NCI-H2029 treated with DMSO at 0.1 percent for 48 hours (cell line): ENCODE measurements at places on chromosomes 6 and 20.

- no peak for DNase-seq
Observed at GRCh38 chr6:161630674-161631073, 356.8 kb upstream of the AGPAT4 start.

- DNase-seq: no peak
Observed at GRCh38 chr6:39753725-39754045, 28.5 kb upstream of the KIF6 start.

DNA sequence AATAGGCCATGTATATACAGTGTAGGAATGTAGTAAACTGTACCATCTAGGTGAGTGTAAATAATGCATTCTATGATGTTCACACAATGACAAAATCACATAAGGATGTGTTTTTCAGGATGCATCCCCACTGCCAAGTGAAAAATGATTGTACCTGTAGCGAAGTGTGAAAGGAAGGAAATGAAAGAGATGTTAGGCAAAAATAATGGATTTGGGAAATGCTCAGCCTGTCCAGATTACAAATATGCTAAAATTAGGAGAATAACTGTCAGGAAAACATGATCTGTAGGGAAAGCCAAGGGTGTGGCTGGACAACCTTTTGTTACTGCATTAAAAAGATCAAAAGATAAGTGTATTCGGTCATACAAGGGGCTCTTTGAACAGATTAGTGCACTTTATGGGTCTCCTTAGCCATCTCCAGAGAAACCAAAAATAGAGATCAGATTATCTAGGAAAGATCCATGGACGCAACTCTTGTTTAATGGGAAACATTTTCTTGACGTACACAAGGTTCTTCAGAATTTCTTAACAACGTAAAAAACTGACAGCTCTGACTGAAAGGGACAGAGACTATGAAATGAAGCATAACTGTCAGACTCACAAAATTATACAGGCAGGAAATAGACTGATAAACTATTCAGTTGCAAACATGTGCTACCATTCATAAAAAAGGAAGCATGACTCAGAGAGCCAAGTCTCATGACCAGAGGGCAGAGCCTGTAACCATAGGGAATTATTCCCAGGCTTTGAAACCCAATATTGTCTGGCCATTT lies 253.6 kb upstream of the RAB32 start:
- no peak for DNase-seq

GRCh38 chr6:40413239-40413638 lies 173.9 kb downstream of the LRFN2 start:
- no peak for DNase-seq

GRCh38 chr20:50601511-50602431 lies 89.6 kb downstream of the RIPOR3 start:
- DNase-seq: no peak

- no peak for DNase-seq
Observed at GRCh38 chr6:14763616-14764015, 482.3 kb upstream of the JARID2 start.

GRCh38 chr6:51738614-51739013 lies 348.8 kb downstream of the PKHD1 start:
- DNase-seq: no peak

- no peak for DNase-seq
Observed at GRCh38 chr6:11727998-11728961, 50.3 kb downstream of the ADTRP start.

DNA sequence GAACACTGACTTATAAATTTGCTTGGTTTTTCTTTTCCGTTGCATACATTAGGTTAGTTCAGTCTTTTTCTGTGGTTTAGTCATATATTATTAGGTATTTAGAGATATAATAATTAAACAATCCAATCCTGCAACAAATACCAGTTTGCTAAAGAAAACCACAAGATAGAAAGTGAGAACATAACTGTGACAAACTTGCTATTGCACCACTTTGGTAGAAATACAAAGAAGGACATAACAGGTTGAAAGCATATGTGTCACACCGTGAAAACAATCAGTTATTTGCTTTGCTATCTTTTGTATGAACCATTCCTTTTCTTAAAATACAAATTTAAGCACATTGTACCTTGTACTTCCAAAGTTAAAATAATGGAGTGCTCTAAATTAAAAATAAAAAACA lies 42.0 kb upstream of the KCNQ5 start:
- DNase-seq: no peak

DNA sequence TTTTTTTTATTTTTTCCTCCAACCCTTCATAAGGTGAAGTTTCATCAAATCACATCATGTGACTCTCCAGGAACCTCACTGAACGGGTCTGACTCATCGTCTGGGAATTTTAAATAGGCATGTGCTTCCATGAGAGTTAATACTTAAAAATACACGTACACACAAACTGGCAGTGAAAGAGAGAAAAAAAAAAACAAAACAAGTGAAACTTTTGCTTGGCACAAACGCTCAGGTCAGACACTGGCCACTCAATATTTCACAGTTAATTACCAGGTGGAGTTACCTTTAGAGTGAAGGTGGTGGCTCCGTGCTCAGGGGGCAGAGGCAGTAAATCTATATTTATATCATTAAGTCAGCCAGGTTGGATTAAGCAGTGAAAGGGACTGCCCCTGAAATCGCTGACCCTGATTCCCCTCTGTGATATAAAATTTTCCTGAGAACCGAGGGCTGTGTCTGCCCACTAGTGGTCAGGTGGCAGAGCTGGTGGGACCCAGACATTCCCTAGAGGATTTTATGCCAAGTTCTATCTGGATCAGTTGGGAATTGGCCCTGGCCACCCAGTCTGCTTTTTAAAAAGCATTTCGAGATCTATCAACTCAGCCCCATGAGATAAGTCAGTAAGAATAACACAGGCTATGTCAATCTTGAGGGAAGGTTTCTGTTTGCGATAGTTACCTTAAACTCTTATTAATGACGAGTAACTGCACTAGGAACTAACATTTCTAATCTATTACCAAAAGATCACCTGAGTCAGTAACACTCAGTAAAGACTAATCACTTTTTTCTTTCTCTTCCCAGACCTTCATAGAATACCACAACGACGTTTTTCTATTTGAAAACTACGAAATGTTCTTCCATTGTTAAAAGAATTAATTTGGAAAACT lies 259.1 kb downstream of the HDGFL1 start:
- DNase-seq: peak; percentile 69

DNA sequence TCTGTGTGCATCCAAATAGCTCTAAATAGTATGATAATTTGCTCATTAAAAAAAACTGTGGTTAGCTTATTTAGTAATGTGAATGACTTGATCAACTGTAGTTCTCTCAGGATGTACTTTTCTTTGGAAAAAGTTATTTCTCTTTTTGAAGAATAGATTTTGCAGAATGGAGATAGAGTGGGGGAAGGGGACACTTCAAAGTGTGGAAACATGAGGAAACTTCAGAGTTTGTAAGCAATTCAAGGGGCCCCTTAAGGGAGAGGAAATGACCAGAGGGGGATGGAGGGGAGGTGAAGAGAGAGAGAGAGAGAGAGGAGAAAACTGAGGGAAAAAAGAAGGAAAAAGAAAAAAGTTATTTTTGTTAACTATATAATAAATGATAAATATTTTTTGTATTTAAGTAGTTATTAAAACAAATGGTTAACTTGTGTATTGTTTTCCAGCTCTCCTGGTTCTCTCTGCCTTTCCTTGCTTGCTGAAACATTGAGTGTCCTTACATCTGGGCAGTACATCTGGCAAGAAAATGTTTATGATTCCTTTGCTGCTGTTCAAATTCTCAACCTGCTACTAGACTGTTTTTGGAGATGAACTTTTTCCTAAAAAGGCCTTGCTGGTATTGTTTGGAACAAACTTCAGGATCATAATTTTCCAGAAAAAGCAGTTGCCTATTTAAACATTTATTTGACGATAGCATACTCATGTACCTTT lies 497.5 kb upstream of the CITED2 start:
- DNase-seq: no peak

- DNase-seq: no peak
Observed at GRCh38 chr6:106513808-106514582, 115.3 kb downstream of the RTN4IP1 start.

DNA sequence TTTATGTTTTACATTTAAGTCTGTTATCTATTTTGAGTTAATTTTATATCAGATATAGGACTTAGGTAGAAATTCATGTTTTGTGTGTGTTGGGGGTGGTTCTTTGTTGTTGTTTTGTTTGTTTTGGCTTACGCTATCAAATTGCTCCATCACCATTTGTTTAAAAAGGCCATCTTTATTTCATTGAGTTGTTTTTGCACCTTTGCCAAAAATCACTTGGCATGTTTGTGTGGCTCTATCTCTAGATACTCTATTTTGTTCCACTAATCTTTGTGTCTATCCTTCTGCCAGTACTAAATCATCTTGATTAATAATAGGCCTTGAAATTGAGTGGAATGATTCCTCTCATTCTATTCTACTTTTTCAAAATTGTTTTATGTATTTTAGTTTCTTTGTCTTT lies 7.4 kb downstream of the CYP39A1 start:
- peak; percentile 14 for DNase-seq

- DNase-seq: no peak
Observed at GRCh38 chr6:124987999-124988591, 25.9 kb downstream of the RNF217 start.

GRCh38 chr6:12716298-12716916 lies at the start of gene PHACTR1:
Gene PHACTR1 (plus strand): TSS chr6:12716767.
- no peak for DNase-seq

DNA sequence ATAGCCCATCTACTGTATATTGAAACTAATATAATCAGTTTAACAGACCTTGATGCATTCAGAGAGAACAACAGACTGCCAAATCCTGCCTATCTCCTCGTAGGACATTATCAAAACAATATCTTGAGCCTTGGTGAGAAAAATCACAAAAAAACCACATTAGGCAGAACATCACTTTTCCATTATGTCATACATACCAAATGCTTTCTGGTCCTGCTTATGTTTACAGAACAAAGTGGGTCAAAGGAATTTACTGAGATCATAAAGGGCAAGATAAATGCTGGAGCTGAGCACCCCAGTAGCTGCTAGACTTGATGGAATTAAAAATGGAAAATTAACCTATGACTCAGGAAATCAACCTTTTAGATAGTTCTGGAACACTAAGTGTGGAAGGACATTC lies 195.3 kb upstream of the KCNK16 start:
- DNase-seq: no peak

GRCh38 chr20:25120920-25121319 lies 39.0 kb upstream of the VSX1 start:
- no peak for DNase-seq

- DNase-seq: peak; percentile 50
Observed at GRCh38 chr6:70369332-70369950, 43.9 kb upstream of the FAM135A start.
